ENCODE measurements at places on chromosomes 3 and 15.
A peak's percentile ranks its signal among the peaks of the same experiment; 100 is the strongest.

DNA sequence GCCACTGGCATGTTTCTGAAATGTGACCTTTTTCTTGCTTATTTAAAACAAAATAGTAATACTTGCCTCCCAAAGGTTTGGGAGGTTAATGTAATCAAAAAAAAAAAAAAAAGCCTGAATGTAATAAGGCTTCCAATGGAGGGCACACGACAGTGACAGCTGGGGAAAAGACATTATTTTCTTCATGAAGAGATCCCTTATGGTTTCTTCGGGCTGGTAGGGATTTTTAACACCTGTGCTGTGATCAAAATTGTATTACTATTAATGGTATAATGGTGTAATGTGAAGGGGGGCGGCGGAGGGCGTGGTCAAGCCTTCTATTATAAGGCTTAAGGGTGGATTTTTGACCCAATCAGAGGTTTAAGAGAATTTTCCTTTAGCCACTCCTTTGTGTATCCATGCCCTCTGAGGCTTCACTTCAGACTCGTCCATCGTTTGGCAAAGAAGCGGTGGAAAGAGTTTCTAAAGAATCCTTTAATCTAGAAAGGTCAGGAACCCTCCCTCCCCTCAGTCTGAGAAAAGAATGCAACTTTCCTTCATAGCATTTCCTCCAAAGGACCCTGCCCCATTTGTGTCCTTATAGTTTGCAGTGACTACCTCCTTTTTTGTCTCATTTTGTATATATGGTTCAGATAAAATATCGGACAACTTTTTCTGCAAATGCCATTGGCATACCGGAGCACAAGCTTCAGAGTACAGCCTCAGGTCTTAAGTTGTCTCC lies 89.5 kb upstream of the CHD2 start:
- DNase-seq = no peak

GRCh38 chr15:91099616-91099994 lies 452 bp upstream of the SV2B start:
- DNase-seq = no peak

DNA sequence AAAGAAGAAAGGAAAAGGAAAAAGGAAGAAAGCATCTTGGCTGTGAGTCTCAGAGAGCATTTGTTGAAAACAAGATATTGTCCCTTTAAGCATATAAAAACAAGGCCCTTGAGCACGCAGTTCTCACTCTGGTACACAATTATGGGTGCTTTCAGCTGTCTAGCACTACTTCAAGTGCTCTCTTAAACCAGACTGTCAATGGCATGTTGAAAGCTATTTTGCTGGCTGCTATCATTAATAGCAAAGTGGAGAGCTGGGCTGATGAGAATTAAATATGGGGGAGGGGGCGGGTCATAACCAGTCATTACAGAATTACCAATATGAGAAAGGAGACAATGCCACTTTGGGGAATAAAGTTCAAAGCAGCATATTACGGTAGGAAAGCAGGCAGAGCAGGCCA lies 9.3 kb downstream of the TLE3 start:
- DNase-seq = no peak

GRCh38 chr15:28100516-28101195 lies 1.5 kb upstream of the OCA2 start:
- DNase-seq = no peak

DNA sequence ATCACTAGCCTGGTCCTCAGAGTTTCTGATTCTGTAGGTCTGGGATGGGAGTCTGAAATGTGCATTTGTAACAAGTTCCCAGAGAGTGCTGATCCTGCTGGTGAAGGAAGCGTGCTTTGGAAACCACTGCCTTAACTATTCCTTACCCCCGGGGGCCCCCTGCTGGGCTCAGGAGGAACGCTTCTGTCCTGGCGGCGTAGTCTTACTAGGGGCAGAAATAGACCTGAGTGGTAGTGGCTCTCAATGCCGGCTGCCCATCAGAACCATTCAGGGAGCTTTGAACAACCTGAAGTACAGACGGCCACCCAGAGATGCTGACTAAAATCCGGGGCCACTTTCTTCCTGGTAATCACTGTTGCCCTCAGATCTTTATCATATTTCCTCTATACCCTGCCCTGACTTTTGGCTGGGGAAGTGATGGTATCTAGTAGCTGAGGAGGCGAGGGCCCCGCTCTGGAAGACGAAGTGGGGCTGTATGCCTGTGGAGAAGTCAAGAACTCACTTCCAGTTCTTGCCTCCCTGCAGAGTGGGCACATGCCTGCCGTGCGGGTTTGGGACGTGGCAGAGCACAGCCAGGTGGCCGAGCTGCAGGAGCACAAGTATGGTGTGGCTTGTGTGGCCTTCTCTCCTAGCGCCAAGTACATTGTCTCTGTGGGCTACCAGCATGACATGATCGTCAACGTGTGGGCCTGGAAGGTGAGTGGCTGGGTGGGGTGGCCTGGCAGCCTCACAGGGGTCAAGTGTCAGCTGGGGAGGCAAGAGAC lies 16.3 kb upstream of the JMJD7 start:
- peak; percentile 65 for DNase-seq

DNA sequence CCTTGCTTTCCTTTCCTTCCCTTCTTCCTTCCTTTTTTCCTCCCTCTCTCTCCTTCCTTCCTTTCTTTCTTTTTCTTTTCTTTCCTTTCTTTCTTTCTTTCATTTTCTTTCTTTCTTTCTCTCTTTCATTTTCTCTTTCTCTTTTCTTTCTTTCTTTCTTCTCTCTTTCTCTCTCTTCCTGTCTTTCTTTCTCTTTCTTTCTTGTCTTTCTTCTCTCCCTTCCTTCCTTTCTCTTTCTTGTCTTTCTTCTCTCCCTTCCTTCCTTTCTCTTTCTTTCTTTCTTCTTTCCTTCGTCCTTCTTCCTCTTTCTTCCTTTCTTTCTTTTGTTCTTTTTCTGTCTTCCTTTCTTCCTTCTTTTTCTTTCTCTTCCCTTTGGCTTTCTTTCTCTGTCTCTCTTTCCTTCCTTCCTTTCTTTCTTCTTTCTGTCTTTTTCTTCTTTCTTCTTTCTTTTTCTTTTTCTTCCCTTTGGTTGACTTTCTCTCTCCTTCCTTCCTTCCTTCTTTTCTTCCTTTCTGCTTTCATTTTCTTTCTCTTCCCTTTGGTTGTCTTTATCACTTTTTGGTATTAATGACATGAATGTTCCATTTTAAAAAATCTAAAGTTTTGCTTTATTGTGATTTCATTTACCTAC lies 496.4 kb upstream of the CBLB start:
- no peak for DNase-seq

DNA sequence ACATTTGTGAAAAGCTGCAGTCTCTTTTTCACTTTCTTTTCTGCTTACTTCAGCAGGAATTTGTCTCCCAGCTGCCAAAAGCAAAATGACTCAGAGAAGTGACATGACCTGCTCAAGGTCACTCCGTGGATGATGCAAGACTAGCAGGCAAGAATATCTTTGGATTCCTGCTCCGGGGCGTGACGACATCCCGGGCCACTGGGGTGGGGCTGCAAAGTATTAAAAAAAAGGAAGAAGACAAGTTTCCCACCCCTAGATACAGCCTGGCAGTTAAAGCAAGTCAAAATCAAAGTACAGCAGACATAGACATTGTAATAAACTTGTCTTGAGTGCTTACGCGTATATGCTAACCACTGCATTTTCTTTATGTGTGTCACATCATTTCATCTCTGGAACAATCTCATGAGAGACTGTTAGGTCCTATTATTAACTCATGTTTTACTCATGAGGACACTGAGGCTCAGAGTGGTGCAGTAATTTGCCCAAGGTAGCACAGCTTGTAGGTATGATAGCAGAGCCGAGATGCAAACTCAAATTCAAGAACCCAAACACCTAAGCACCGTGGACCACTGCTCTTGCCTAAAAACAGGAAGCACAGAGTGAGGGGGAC lies 485.2 kb upstream of the PROK2 start:
- DNase-seq = peak; percentile 68

DNA sequence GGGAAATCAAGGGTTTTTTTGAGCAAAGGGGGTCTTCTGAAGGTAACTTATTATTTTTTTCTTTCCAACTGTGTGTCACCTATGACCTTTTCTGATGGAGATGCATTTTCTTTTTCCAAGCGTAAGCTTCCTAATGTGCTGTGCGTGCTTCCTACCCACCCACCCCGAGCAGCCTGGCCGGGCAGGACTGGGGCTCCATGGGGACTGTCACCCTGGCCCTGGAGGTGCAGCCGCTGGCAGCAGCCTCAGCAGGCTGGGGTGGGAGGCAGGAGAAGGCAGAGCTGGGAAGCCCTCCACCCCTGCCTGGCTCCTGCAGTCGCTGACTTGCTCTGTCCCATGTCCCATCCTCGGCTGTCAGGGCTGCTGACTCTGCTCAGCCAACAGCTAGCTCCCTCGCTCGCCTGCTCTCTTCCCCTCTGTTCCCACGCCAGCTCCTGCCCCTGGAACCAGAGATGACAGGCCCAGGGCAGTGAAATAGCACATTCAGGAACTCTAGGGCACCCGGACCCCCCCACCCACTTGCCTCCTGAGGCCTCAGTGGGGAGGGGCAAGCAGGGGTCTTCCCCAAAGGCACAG lies 21.4 kb downstream of the IDH2 start:
- DNase-seq = no peak

- DNase-seq = no peak
These were observed 906.6 kb downstream of the ROBO1 start for GRCh38 chr3:78861156-78861555.

GRCh38 chr3:131835906-131836305 lies 198.9 kb downstream of the CPNE4 start:
- no peak for DNase-seq

GRCh38 chr15:33145447-33145846 lies 49.1 kb downstream of the FMN1 start:
- DNase-seq = no peak

DNA sequence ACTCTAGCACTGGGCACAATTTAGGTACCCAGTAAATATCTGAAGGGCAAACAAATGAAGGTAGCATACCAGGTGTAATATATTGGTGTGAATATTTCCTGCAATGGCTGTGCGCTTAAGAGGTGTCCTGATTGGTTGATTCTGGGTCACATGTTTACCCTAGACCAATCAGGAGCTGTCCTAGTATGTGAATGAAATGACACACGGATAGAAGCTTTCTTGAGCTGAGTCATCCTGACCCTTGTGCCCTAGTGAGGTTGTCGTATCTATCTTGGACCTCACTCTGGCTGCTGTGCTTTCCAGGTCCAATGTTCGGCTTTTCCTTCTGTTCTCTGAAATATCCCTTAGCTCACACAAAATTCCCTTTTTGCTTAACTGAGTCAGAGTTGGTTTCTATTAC lies 58.1 kb upstream of the FOXP1 start:
- peak; percentile 53 for DNase-seq

DNA sequence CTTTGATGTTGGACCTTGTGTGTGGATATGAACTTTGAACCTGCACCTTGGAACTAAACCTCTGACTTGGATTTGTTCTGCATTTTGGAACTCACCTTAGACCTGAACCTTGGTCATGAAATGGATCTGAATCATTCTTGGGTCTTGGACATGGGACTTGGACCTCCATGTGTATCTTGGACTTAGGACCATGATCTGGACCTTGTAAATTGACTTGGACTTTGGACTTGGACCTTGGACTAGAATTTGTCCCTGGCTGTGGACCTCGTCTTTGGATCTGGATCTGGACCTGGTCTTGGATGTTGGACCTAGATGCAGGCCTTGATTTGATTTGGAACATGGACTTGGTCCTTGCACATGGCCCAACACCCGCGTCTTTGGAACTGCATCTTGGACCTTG lies 45.4 kb downstream of the ZNF589 start:
- DNase-seq = no peak

DNA sequence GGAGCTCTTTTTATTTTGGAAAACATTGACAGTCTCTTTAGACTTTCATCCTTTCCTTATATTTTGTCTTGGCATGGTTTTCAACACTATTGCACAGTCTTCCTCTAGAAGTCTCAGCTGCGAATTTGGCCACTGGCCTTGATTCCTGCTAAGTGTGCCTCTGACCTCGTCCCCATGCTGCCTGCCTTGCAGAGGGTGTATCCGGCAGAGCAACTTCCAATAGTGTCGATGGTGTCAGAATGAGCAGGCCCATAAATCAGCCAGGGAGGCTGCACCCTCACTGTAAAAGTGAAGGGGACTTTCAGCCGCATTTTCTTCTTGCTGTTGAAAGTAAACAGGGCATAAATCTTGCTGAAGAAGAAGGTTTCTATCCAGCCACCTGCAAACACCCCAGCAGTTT lies 336.7 kb upstream of the TRIM42 start:
- no peak for DNase-seq

- no peak for DNase-seq
These were observed 273.1 kb upstream of the ALCAM start for GRCh38 chr3:105093371-105094252.

DNA sequence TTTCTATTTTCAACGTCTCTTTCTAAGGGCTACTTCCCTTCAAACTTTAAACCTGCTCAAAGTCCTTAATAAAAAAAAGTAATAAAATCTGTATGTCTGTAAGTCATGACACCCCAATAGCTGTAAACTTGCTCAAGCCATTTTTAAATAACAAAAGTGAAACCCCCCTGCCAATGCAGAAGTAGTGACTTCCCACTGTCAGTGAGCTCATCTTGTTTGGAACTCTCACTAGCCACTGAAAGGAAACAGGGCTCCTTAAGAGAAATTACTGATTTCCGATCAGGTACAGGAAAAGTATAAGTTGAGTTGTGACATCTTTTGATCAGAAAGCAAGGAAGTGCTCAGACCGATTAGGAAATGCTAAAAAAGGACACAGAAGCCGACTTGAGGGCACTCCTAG lies 27.6 kb upstream of the GPR171 start:
- DNase-seq = no peak

DNA sequence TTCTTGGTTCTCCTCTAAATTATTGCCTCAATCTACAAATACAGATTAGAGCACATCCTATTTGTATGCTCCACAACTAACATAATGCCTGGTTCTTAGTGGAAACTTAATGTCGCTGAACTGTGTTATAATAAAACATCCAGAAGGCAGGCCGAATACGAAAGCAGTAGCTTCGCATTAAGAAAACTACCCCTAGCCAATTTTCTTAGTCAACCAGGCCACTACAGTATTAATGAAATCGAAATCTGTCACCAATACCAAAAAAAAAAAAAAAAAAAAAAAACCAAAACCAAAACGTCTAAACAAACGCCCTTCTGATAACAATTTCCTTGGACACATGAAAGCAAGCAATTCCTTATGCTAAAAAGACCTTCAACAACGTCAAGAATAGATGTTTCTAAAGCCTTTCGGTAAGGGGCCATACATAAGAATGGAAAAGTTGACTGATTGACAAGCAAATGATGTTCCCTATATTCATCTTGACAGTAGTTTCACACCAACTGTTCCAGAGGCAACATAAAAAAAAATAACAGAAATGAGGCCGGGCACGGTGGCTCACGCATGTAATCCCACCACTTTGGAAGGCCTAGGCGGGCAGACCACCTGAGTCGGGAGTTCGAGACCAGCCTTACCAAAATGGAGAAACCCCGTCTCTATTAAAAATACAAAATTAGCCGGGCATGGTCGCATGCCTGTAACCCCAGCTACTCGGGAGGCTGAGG lies 1.3 kb downstream of the DENND6A start:
- DNase-seq = no peak

DNA sequence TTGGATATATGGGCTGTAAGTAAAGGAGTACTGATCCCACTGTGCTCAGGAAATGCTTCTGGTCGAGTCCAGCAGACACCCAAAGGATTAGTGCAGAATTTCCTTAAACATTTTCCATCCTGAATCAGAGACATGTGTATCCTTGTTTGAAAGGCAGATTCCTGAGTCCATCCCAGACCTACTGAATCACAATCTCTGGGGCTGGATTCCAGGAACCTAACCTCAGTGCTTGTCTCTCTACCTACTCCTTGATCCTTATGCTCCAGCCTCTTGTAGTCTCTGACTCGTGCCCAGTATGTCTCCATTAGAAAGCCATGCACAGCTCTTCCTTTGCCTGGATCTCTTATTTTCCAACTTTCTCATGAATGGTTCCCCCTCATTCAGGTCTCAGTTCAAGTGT lies 585.8 kb downstream of the NLGN1 start:
- DNase-seq = no peak
